GM10248 (cell line): ENCODE measurements at places on chromosomes 3 and 15.

GRCh38 chr15:76059320-76060117 is at the start of gene TMEM266:
TSS of gene TMEM266 (plus strand) at chr15:76059985. CDS start at chr15:76134264, 74,279 bp downstream.
- DNase-seq = peak; percentile 80

DNA sequence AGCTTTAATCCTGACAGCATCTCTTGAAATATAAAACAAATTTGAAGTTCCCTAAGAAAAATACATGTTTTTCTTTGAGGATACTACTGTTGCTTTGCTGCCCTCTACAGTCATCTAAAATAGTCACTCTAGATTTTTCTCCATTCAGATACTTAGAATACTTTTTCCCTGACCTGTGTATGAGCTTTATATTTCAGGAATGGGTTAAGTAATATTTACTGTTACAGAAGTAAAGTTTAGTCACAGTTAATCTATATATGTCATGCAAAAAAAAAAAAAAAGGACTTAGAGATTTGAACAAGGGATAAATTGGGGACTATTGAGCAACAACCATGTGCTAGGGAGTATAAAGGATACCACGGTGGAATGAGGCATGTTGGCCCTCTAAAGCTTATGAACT is 8.8 kb downstream of the NECTIN3 start:
- DNase-seq = no peak

- no peak for DNase-seq
Measured at GRCh38 chr3:41195946-41196345, 3.4 kb upstream of the CTNNB1 start.

DNA sequence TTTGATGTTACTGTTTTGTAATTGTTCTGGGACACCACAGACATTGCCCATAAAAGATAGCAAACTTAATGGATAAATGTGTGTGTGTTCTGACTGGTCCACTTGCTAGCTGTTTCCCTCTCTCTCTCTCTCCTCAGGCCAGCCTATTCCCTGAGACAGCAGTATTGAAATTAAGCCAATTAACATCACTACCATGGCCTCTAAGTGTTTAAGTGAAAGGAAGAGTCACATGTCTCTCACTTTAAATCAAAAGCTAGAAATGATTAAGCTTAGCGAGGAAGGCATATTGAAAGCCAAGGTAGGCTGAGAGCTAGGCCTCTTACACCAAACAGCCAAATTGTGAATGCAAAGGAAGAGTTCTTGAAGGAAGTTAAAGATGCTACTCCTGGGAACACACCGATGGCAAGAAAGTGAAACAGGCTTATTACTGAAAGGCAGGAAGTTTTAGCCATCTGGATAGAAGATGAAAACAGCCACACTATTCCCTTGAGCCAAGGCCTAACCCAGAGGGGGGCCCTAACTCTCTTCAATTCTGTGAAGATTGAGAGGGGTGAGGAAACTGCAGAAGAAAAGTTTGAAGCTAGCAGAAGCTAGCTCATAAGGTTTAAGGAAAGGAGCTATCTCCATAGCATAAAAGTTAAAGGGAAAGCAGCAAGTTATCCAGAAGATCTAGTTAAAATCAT is 295.1 kb downstream of the CHST2 start:
- DNase-seq = no peak

DNA sequence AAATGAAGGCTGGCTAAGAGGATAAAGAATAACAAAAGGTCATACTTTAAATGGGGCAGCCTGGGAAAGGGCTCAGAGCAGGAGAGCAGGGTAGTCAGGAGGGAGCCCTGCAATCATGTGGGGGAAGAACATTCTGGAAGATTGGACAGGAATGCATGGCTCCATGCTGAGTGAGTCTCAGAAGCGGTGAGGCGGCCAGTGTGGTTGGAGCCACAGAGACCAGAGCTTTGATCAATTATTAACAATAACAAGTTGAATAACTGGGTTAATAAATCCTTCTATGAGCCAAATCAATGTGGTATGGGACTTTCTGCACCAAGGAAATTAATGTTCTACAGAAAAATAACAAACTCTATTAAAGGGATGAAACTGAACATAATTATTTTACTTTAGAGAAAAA is 57.9 kb upstream of the DCUN1D1 start:
- DNase-seq = no peak

GRCh38 chr15:89999676-90000185 is 1.4 kb upstream of the ZNF710 start:
- no peak for DNase-seq

GRCh38 chr15:96535148-96535547 is 204.6 kb downstream of the NR2F2 start:
- no peak for DNase-seq

DNA sequence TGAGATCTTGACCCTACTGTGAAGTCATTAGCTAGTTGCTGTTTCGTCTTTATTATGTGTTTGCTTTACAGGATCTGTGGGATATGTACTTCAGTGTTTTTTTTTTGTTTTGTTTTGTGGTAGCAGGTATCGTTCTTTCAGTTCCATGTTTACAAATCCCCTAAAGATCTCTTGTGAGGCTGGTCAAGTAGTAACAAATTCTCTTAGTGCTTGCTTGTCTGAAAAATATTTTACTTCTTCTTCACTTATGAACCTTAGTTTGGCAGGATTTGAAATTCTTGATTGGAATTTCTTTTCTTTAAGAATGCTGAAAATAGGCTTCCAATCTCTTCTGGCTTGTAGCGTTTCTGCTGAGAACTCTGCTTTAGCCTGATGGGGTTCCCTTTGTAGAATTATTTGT is 235.8 kb upstream of the ALCAM start:
- DNase-seq = no peak

DNA sequence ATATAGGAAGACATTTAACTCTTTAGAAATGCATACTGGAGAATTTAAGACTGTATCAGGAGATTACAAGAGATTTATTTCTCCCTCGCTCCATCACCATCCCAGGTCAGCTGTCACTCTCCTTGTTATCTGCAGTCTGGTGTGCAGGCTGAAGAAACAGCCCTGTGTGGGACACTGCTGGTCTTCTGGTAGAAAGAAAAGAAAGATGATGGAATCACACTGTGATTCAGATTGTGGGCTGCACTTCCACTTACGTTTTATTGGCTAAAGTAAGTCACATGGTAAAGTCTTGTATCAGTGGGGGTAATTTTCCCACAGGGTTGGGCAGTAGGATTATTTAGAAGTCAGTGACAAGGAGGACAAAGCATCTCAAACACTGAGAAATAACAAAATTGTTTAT is 18.1 kb upstream of the ATP1B3 start:
- DNase-seq = no peak

DNA sequence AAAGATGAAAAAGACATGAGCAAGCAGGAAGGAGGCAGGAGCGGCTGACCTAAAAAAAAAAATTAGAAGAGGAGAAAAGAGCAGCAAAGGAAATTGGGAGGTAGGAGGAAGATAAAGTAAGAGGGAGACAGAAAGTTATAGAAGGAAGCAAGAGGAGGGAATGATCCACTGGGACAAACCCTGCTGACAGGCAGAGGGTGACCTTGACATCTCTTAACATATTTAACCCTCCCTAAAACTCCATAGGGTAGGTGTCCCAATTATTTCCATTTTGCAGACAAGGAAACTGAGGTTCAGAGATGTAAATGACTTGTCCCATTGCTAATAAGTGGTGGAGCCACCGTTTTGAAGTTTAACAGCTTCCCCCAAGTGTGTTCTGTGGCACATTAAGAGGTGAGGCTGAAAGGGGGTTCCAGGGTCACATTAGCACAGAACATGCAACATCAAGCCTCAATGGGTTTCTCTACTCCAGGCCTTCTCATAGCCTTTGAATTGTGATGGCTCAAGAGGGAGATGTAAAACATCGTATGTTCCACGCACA is 37.4 kb upstream of the PRICKLE2 start:
- DNase-seq = no peak

- DNase-seq = no peak
Measured at GRCh38 chr3:52175416-52176179, 21.4 kb upstream of the POC1A start.

GRCh38 chr15:33370623-33371020 is 59.9 kb downstream of the RYR3 start:
- no peak for DNase-seq

DNA sequence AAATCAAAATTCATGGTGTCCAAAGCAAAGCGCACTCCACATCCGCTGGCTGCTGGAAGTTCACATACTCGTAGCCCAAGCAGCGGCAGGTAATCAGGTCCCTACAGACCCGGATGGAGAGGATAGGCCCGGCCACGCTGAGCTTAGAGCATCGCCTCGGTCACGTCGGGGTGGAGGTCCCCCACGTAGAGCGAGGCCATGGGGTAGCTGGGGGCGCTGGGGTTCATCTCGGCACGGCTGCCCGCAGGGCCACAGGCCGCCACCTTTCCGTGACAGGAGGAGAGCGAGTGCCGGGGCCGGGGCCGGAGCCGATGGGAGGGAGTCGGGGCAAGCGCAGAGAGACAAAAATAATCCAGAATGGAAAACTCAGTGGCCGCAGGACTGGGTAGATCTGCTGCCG is 16.1 kb upstream of the STRIT1 start:
- DNase-seq = no peak
